ENCODE measurements at places on chromosomes 3 and 15. TPM values are rescaled to one million over a fixed set of nuclear protein-coding genes. Genes with fewer than 3 reads are reported as not detected.

PLSCR2 gene
- total RNA-seq = not detected

LRRC49 gene
- total RNA-seq = 8.8 TPM

CELF6 gene
- total RNA-seq = not detected

PTPN9 gene
- 18.0 TPM for total RNA-seq

MESP1 gene
- not detected for total RNA-seq

GXYLT2 gene
- total RNA-seq = 10.7 TPM

LRRC31 gene
- total RNA-seq = not detected

NLGN1 gene
- 0.05 TPM for total RNA-seq
